ENCODE measurements at places on chromosomes 13 and 19.
A peak's percentile ranks its signal among the peaks of the same experiment; 100 is the strongest.

DNA sequence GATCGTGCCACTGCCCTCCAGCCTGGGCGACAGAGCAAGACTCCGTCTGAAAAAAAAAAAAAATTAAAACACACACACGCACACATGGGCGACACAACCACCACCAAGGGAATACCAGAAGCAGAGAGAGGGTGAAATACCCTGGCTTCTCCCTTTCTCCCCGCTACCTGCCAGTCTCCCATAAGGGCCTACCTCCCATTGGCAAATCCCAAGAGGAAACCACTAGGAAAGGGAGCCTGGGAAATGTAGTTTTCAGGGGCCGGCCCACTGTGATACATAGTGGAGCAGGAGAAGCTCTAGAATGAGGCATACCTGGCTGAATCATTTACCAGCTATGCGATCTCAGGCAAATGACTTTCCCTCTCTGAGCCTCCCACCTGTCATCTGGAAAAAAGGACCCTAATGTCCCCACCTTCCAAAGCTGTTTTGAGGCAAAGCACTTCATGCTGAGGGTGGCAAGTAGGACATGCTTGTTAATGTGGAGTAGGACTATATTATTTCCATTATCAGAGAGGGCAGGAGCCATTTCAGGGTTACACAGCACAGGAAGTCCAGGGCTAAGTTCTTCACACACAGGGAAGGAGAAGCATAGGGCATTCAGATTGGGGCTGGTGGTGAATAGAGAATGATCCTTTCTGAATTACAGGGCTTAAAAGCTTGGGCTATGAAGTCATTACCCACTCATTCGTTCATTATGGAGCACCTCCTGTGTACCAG lies 14.3 kb upstream of the HNRNPUL1 start:
- DNase-seq = no peak

- DNase-seq = no peak
Observed at GRCh38 chr13:21077076-21077787, 15.8 kb upstream of the LATS2 start.

- DNase-seq = no peak
Observed at GRCh38 chr13:85533911-85534310, 265.3 kb downstream of the SLITRK6 start.

DNA sequence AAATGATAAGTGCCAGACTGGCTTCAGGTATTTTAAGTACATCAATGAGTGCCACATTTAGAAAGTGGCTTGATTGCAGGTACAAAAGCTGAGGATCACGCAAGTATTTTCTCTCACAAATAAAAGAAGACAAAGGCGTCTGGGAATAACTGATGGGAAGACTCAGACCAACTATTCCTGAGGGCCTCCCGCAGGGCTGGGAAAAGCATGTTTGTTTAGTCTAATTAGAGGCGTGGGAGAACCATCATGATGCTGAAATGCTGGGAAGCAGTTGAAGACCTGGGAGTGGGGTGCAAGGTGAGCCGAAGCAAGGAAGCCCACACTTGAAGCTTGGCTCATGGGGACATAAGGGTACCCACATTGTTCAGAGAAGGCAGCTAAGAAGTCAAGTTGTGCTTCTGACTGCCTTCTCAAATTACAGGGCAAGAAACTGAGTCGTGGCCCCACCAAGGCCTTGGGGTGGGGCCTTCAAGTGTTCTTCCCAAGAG lies 536.0 kb downstream of the MYO16 start:
- no peak for DNase-seq

DNA sequence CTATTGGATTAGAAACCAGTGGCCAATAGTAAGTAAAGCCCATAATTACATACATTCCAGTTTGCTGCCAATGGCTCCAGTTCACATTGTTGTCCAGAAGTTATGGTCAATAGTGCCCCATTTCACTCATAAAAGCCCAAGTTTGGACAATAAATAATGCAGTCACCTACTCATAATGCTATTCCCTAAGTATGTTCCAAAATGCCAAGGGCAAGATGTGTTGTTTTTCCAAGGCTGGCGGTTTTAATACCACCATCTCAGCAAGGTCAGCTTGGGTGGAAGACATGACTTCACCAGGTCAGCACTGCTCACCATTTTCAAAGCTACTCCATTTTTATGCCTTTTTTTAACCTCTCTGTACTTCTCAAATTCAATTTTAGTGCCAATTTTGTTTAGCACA lies 32.7 kb downstream of the KCTD12 start:
- no peak for DNase-seq

- DNase-seq = peak; percentile 84
Observed at GRCh38 chr13:80742033-80742432, 401.1 kb upstream of the SPRY2 start.

DNA sequence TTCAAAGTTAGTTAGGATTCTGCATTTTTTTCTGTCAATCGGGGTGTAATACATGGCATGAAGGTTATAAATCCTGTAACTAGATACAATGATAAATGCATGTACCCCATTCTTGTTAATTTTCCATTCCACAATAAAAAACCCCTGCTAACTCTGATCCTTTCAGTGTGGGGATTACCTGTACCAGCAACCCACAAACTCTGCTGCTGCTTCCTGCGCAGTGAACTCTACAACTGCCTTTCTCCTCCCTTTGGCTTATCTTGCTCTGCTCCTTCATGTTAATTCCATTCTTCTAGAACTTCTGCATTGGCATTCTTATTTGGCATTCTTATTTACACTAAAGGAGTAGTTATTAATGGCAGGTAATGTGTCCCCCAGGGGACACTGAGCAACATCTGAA lies 273.1 kb downstream of the KLF12 start:
- no peak for DNase-seq

DNA sequence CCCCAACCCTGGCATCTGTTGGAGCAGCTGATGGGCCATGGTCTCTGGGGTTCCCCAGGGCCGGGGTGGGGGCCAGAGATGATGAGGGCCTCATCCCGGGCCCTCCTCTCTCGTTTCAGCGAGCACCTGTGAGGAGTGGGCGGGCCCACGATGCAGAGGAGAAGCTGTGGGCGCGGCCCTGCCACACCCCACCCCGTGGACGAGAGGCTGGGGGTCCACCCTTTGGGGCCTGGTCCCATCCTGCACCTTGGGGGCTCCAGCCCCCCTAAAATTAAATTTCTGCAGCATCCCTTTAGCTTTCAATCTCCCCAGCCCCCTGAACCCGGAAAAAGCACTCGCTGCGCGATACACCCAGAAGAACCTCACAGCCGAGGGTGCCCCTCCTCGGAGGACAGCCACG lies 5.6 kb downstream of the HMG20B start:
- DNase-seq = no peak

- DNase-seq = no peak
Observed at GRCh38 chr13:39811696-39812095, 156.2 kb downstream of the COG6 start.

DNA sequence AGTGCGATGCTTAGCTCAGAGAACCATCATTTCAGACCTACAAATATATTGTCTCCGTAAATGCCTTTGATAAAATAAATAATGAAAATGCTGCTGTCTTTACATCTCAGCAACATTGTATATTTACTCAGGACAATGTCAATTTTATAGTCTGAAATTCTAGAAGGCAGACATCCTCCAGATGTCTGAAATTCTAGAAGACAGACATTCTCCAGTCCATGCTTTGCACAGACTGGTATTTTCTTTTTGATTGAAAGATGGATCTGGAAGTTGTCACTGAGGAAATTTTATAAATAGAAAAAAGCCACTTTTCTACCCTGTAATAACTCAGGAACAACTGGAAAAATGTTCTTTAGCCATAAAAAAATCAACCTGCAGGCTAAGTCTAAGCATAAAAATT lies 2293.3 kb downstream of the PCDH9 start:
- no peak for DNase-seq

DNA sequence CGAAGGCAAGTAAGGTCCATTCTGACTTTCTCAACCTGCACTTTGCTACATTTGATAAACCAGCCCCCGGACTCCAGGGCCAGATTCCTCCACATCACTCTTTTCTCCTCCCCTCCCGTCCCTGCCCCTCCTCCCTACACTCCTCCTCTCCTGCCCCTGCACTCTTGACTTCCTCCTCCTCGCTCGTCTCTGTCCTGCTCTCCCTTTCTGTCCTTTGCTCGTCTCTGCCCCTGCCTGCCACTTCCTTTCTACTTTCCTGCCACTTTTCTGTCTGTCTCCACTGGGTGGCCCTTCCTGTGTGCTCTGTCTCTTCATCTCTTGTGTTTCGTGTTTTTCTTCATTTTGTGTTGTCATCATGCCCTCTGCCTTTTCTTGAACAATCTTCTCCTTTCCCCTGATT lies 7.0 kb downstream of the U2AF2 start:
- no peak for DNase-seq

- no peak for DNase-seq
Observed at GRCh38 chr19:35061583-35062373, 20.3 kb downstream of the HPN start.

DNA sequence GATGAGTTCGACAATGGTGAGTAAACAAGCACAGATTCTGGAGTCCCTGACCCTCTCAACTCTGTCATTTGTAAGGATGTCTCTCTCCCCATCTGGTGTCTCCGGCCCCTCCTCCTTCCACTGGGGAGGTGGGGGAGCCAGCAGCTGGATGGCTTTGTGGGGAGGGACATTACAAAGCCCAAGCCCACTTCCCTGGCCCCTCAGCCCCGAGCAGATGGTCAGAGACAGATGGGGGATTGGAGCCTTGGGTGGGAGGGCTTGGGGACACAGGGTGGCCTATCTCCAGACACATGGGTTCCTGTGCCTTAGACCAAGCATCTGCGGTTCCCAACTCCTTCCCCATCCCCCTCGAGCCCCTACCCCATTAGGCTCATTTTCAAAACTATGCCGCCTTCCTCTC lies 2.5 kb downstream of the TIMM50 start:
- peak; percentile 100 for DNase-seq

DNA sequence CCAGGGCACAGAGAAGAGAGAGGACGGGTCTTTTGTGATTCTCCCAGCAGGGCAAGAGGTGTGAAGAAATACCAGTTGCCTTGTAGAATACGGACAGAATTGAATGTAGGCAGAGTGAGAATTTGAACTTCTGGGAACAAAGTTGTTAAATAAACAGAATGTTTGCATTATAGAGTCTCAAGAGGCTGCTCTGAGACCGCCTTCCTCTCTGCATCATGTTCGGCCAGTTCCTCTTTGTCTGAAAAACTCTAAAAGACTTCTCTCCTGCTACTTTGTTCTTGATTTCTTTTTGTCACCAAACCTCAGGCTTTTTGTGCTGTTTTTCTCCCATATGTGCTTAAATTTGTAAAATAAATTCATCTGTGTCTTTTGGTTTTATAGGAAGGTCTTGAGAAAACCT lies 256.4 kb downstream of the DLEU7 start:
- no peak for DNase-seq

DNA sequence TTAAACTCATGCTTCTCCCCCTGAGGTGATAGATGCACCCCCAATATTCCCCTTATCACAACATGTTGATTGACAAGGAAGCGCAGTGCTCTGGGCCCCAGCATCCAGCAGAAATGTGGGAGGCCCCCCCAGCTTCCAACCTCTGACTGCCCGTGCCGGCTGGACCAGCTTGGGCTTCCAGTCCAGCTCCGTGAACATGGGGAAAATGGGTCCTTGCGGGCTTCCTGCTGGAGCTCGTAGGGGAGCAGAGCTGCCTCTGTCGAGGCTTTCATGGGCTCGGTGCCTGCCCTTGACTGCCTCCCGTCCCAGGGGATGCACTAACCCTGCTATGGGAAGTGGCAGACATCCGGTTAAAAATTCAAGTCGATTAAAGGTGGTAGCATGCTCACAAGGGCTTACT lies 188.9 kb downstream of the COL4A1 start:
- DNase-seq = no peak

DNA sequence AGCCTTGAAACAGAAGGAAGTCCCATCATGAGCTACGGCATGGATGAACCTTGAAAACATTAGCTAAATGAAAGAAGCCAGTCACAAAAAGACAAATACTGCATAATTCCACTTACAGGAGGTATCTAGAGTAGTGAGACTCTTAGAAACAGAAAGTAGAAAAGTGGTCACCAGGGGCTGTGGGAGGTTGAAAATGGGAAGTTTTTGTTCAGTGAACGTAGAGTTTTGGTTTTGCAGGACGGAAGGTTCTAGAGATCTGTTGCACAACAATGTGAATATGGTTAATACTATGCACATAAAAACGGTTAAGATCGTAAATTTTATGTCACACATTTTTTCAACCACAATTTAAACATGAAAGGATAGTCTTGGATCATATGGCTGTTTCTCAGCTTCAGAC lies 11.9 kb upstream of the SLC10A2 start:
- DNase-seq = no peak

DNA sequence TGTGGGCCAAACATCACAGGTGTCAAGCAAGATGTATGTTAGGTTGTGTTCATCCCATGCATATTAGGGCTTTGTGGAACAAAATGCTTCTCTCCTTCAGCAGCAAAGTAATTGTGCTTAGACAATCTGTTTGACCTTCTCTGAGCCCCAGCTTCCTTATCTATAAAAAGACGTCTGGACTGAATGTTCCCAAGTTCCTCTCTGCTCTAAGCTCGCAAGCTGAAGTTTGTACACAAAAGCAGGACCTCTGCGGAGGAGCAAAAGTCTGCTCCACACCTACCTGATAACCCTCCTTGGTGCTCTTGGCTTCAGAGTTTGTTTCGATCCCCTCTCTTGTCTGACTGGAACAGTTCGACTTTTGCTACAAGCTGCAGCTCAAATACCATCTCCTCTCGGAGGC lies 95.7 kb upstream of the UBL3 start:
- DNase-seq = no peak

DNA sequence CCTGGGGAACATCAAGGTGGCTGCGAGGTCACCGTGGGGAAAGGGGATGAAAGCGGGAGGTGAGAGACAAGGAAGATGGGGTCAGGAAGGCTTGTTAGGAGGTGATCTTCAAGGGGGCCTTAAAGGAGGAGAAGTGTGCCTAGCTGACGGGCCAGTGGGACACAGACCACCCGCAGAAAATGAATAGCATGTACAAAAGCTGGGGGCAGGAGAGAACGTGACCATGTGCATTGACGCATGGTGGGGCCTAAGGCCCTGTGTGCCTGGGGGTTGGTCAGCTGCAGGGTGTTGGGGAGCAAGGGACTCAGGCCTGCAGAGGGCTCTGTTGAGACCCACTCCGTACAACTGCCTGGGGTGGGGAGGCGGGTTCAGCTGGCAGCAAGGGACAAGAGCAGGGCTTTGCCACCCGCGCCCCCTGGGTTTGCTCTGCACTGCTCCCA lies 5.9 kb downstream of the RAB8A start:
- no peak for DNase-seq
